HL-60 (cell line): ENCODE measurements at places on chromosomes 13 and 19.

GRCh38 chr13:80388506-80388905 lies 47.6 kb upstream of the SPRY2 start:
- no peak for DNase-seq

GRCh38 chr19:7645163-7645562 lies 8.3 kb downstream of the STXBP2 start:
- peak; percentile 85 for DNase-seq

GRCh38 chr13:44989941-44990340 lies 603 bp downstream of the GPALPP1 start:
- no peak for DNase-seq

- DNase-seq = no peak
Measured at GRCh38 chr13:80705371-80706163, 364.6 kb upstream of the SPRY2 start.

DNA sequence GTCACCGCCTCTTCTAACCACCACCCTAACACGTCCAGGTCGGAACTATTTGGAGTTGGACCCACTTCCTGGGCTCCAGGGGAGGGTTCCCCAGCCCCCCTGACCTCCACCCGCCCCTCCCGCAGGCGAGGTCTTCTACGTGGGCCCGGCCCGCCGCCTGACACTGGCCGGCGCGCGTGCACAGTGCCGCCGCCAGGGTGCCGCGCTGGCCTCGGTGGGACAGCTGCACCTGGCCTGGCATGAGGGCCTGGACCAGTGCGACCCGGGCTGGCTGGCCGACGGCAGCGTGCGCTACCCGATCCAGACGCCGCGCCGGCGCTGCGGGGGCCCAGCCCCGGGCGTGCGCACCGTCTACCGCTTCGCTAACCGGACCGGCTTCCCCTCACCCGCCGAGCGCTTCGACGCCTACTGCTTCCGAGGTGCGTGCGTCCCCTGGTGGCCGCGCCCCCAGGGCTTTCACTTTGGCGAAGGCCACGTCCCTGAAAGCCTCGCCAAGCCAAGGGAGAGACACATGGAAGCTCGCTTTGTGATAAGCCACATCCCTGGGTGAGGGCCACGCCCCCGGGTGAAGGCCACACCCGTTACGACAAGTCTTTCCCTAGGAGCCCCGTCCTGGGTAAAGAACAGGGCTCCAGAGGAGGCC lies 13.2 kb downstream of the NCAN start:
- DNase-seq = peak; percentile 81

DNA sequence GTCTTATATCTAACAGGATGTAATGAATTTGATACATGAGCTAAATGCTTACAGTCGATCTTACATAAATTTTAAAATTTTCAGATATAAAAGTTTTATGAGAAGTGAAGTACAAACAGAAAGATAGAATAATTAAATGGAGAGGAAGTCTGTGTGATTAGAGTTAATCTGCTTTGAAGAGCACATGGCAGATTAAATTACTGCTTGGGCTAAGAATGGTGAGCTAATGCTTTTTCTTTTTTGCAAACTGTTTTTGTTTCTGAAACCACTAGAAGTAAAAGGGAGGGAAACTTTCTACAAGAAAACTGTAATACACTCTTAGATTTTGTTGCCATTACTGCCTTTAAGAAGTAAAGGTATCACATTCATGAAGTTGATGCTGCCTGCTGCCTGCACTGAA lies 96.3 kb upstream of the SPRY2 start:
- DNase-seq = no peak

DNA sequence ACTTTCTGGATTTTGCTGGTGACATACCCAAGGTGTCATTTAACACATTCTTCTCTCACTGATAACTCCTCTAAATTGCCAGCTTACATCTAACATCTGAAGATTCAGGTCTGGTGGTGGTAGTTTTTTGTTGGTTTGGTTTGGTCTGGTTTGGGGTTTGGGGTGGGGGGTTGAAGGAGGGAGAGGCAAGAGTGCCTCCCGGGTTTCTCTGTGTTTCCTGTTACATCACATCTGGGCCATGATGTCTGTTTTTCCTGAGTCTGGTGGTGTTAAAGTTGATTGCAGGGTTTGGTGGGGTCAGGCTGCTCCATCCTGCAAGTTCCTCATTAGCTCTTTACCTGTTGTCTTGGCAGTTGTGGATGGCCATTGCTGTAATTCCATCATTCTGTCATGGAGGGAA lies 155.8 kb upstream of the UBL3 start:
- DNase-seq = no peak

DNA sequence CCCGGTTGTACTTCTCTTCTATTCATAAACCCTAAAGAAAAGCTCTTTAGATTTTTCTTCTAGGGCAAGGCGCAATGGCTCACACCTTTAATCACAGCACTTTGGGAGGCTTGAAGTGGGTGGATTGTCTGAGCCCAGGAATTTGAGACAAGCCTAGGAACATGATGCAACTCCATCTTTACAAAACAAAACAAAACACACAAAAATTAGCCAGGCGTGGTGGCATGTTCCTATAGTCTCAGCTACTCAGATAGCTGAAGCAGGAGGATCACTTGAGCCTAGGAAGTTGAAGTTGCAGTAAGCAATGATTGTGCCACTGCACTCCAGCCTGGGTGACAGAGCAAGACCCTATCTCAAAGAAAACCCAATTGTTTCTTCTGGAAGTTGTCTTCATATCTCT lies 240.3 kb downstream of the SHISA2 start:
- DNase-seq = no peak

GRCh38 chr19:43534816-43535761 lies 2.1 kb downstream of the ZNF575 start:
- DNase-seq = no peak

GRCh38 chr19:13644645-13645044 lies 119.7 kb upstream of the MRI1 start:
- DNase-seq = no peak

- no peak for DNase-seq
Measured at GRCh38 chr19:13507053-13507611, 853 bp upstream of the CACNA1A start.
